ENCODE measurements at places on chromosomes 7 and 10. TPM values are rescaled to one million over a fixed set of nuclear protein-coding genes. Genes with fewer than 3 reads are reported as not detected.
A peak's percentile ranks its signal among the peaks of the same experiment; 100 is the strongest.

The YAE1 gene
- 36.3 TPM for total RNA-seq

The ABHD11 gene
- total RNA-seq: 39.5 TPM

The HOXA7 gene
- total RNA-seq: 0.54 TPM

The BLNK gene
- 36.9 TPM for total RNA-seq

DNA sequence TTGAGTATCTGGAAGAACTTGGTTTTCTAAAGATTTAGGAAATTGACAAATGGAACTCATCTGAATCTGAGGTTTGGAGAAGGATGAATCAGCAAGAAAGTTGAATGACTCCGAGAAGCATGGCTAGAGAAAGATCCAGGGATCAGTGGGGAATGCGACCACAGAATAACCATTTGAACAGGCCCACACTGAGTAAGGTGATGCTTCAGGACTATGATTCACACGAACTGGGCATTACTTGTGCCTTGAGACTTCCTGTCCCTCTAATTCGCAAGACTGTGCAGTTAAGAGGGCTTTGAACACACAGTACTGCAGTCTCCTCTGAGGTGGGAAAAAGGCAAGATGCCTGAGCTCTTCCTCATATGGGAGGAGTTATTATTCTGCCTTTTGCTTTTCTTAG, 395.5 kb upstream of the POM121L12 start:
- no peak for DNase-seq

The SYNPO2L gene
- not detected for total RNA-seq

DNA sequence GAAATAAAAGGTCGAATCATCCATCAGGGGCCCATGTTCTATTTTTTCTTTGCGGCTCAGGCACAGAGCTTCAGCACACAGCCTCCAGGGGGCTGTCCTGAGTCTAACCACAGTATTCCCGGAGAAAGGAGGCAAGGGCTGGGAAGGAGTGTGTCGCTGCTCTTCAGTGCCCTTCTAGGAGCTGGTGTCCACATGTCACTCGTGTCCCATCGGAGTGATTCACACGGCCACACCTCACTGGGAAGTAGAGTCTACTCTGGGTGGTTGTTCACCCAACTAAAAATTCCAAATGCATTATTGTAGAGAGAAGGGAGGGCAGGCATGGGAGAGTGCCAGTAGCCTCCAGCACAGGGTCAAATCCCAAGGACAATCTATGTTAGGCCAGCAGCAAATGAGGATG, 114.8 kb upstream of the LANCL2 start:
- DNase-seq: no peak

DNA sequence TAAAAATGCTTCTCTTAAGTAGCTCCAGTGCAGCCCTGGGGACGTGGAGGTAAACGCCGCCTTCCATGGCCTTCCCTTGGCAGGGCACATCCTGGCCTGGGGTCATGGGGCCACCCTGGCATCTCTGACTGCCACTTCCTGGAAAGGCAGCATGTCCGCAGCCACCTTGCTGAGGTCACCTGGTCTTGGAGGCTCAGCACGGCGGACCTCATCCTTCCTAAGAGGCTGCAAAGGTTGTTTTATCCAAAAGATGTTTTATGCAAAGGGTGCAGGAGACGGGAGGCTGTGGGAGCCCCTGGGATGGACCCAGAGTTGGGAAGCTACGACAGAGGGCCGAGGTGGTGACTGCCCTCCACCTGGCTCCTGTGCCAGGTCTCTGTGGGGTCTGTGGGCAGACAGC, 106.0 kb downstream of the TCERG1L start:
- no peak for DNase-seq

DNA sequence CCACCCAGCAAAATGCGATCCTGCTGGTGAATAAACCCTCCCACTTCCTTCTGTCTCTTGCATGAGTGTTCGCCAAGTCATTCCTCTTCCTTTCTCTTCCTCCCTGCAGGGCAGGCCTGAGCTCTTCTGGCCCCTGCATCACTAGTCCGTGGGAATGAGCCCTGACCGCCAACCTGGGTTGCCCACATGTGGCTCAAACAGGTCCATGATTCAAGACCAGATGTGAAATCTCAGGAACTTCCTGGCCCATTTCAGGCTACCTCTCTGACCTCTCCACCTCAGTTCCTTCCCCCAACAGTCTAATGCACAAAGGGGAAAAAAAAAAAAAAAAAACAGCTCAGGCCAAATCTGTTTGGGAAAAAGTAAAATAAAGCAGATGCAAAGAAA, 5.4 kb upstream of the YWHAG start:
- peak; percentile 31 for DNase-seq

The SPDYE1 gene
- not detected for total RNA-seq

- DNase-seq: no peak
Measured at GRCh38 chr10:58326967-58327381, 7.8 kb upstream of the UBE2D1 start.

- peak; percentile 27 for DNase-seq
Measured at GRCh38 chr10:35598379-35598778, 6.8 kb upstream of the GJD4 start.

GRCh38 chr7:25117226-25118047, 7.6 kb downstream of the CYCS start:
- DNase-seq: no peak

- no peak for DNase-seq
Measured at GRCh38 chr10:75977139-75977538, 545.7 kb downstream of the LRMDA start.

- DNase-seq: no peak
Measured at GRCh38 chr10:54985732-54986131, 184.7 kb upstream of the PCDH15 start.

The FGFBP3 gene
- total RNA-seq: 1.9 TPM

The DBF4 gene
- total RNA-seq: 8.8 TPM

The KCNIP2 gene
- total RNA-seq: 1.0 TPM

- DNase-seq: peak; percentile 54
Measured at GRCh38 chr7:90709501-90710465, 113.7 kb downstream of the CDK14 start.

DNA sequence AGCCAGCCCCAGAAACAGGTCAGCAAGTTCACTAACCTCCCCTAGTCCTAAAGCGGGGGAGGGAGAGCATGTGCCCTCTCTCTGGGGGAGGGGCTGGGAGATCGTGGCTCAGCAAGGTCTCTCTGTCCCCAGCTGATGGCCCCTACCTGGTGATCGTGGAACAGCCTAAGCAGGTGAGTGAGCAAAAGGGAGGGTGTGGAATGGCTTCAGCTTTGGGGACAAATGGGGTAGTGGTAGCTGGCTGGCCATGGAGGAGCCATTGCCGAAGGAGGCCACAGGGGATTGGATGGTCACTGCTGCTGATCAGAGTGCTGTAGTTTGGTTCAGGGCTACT, 779 bp downstream of the NFKB2 start:
- DNase-seq: no peak

DNA sequence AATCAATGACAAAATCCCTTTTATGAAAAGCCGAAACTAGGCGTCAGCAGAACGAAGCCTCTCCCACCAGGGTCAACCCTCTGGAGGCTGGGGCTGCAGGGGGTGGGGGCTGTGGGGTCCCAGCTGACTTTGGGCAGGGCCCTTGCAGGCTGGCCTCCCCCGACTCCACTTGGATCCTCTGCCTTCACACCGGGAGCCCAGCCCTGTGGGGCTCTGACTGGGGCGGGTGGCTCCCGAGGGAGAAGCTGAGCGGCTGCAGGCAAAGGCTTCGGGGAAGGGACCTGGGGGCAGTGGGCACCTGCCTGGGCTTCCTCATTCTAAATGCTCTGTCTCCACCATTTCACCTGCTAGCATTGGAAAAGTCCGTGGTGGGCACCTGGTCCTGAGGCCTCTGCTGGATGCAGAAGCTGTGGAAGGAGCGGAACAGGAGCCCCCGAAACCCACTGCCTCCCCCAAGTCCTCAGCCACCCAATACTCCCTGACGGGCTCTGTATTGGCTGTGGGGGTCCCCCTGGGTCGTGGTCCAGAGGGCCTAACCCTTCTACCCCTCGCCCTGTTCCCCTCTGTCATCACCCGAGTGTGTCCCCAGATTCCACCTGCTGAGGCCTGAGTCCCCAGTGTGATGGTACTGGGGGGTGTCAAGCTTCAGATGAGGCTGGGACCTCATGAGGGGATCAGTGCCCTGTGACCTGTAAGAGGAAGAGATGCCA, 108.6 kb downstream of the DNAJB6 start:
- DNase-seq: no peak

The ST8SIA6 gene
- 0.45 TPM for total RNA-seq

DNA sequence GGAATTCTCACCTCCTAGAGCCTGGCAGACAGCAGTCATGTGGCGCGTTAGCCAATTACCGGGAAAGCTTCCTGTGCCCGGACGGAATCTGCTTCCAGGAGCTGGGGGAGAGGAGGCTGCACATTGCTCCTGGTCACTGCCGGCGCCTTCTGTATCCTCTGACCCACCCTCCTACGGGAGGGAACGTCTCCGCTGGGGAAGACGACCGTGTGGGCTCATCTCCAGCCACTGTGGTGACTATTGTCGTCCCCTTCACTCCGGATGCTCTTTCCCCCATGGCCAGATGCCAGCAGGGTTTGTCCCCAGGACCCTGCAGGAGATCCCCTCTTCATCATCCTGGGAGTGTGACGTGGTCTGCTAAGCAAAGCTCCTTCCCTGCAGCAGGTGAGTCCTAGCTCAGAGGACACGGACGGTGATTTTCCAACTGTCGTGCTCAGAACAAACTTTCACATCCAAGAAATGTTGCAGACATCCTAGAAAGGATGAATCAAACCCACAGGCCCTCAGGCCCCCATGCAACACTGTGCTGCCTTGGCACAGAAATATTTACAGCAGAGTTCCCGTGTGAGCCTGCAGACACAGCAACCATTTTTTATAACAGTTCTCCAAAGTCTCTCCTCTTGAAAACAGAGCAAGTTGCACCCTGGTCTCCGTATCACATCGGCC, 29.6 kb upstream of the FAM20C start:
- no peak for DNase-seq

DNA sequence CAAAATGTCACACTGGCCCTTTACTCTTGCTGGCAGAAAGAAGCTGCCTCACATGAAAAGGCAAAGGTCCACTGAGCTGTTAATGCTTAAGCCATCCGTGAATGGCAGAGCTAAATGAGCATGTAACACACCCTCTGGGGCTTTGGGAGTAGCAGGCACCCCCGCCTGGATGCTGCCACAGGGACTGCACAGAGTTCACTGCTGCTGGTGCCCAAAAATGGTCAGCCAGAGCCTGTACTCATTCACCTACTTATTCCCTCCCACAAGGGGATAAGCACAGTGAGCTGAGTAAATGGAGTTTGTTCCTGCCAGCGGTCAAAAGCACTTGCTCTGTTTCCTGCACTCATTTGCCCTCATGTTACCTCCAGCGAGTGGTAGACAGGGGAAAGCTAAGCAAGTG, 374.0 kb upstream of the STEAP1 start:
- no peak for DNase-seq

The VSTM4 gene
- 109 TPM for total RNA-seq

DNA sequence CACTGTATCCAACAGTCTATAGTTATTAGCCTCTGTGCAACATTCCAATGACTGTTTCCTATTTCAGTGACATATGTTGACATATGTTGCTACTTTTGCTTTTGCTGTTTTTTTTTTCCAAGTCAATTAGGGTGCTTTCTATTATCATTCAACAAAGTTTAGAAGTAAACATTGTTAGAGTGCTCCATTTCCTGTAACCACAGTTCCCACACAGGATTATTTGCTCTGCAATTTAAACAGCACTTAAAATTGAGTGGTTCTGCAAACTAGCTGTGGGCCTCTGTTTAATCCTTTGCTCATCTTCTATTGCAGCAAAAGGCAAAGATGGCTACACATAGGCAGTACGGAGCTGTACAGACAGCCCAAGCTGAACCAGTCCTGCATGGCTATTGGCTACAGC, 46.5 kb upstream of the PTN start:
- DNase-seq: no peak

The MYL10 gene
- total RNA-seq: not detected

DNA sequence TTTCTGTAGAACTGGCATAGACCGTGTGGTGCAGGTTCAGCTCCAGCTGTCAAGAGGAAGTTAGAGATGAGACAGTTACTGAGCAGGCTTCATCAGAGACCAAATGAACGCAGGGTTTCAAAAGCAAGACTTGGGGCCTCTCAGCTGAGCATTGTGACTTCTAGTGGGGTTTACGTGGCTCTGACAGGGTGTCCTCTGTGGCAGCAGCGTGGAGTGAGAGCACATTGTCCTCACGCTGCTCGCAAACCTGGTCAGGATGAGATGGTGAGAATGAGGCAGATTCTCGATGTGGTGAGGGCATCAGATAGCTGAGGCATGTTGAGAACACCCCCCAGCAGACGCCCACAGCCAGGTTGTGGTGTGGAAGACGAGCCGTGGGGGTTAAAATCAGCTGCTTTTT, 126.0 kb downstream of the DNAJB6 start:
- DNase-seq: no peak

- no peak for DNase-seq
Measured at GRCh38 chr10:100939763-100940344, 27.1 kb downstream of the SLF2 start.

The IGF2BP3 gene
- total RNA-seq: 0.67 TPM

DNA sequence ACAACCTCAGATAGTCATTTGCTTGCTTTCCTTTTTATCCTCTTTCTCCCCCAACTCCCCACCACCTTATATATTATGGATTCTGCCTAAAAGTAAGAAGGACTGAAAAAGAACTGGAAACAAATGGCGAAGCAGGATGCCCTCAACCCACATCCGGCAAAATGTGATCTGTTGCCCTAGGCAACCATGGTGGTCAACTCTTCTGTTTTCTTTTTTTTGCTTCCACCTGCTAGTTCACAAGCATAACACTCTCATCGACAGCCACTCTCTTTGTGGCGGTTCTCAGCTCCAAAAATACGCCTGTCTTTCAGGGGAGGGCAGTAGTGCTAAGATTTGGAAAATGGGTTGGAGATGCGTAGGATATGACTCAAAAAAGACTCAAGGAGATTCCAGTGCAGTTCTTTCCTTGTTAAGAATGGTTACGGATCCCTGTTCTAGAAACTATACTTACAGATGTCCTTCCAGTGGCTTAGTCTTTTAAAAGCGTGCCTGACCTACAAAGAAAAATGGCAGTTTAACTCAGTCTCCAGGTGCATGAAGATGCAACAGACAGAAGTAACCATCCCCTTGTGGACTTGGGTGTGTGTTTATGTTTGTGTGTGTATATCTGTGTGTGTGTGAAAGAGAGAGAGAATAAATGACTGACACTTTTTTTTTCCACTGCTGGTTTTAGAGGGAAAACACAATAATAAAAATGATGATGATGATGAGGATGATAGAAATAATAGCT, 10.7 kb downstream of the APBB1IP start:
- no peak for DNase-seq

GRCh38 chr10:26681076-26681475, 16.4 kb upstream of the PDSS1 start:
- DNase-seq: no peak

DNA sequence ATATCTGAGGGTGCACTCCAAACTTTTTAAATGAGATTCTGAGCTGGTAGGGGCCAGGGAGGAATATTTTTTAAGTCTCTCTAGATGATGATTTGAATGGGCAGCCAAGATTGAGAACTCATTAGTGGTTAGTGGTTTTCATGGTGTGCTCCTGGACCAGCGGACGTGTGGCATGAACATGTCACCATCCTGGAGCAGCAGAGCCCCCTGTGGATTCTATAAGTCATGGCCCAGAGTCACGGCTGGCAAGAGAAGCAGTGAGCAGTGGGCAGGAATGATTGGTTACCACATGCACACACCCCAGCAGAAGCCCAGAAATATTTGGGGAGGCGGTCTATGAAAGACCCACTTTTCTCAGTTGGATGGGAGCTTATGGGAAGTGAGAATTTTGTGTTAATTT, 21.2 kb upstream of the UCN3 start:
- DNase-seq: no peak

The TMEM196 gene
- total RNA-seq: not detected
